M059J (cell line): ENCODE measurements at places on chromosomes 16 and 17. TPM values are rescaled to one million over a fixed set of nuclear protein-coding genes. Genes with fewer than 3 reads are reported as not detected.

DNA sequence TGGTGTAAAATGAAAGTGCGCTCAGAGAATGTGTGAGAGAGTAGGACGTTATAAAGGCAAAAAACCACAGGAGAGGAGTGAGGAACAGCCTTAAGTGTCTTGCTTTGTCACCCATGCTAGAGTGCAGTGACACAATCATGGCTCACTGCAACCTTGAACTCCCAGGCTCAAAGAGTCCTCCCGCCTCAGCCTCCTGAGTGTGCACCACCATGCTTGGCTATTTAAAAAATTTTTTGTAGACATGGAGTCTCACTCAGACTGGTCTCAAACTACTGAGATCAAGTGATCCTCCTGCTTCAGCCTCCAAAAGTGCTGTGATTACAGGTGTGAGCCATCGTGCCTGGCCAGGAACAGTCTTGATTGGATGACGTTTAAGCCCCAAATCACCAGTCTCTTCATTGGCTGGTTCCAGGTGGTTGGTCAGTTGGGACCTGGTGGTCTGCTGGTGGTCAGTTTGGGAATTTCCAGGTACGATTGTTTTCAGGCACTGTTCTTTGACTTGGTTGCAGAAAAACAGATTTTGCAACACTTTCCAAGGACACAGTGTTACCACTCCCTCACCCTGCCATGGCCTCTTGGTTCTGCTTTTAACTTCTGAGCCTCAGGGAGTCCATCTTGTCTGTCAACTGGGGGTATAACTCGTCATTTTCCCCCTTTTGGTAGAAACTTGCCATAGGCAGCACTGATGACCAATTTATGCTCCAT, 21.2 kb downstream of the DHODH start:
- no peak for DNase-seq

GRCh38 chr17:36214918-36215317, 4.1 kb downstream of the CCL4L2 start:
- DNase-seq = no peak

GRCh38 chr17:73091770-73092522, 542 bp downstream of the SLC39A11 start:
- DNase-seq = peak; percentile 36

DNA sequence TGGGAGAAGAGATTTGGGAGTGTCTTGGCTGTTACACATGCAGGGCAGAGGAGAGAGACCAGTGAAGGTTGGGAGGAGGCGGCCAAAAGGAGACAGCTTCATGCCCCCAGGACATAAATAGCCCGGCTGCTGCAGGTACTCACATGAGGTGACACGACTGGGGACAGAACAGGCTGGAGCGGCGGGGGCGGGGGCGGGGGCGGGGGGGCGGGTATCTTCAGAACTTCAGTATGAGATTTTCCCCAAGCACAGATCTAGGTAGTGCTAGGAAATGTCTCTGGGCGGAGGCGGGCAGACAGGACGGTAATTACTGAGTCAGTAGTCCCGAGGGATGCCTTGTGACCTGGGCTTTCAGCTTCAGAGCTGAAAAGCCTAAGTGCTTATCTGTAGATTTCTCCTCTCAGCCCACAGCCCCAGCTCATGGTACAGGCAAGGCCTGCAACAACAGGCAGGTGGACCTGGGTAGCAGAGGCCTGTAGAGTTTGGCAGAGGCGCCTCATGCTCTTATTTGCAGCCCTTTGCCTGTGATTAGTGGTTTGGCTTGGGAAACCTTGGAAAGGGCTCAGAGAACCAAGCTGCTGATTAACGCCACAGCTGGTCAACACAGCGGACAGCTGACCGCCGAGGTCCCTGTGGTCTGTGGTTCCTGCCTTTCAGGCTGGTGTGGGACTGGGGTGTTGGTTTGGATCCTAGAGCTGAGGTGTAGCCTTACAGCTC, 24.5 kb downstream of the UNK start:
- peak; percentile 61 for DNase-seq

The IRF8 gene
- 0.42 and 0.54 TPM in 2 replicates for total RNA-seq

The NPIPA2 gene
- total RNA-seq = 0.34 TPM in 1 of 2 replicates, not detected in the other

The TP53TG3F gene
- not detected in 2 replicates for total RNA-seq
